ENCODE measurements at places on chromosomes 12 and 14. TPM values are rescaled to one million over a fixed set of nuclear protein-coding genes. Genes with fewer than 3 reads are reported as not detected.

Gene CELA1
- total RNA-seq = not detected

Gene CPSF6
- 165 TPM for total RNA-seq

Gene RPGRIP1
- 0.39 TPM for total RNA-seq

Gene CNTN1
- total RNA-seq = not detected

Gene SPATA7
- total RNA-seq = 8.9 TPM

Gene BHLHE41
- total RNA-seq = not detected

Data from OCI-LY7 (cell line).